ENCODE measurements at places on chromosomes 11 and 22.

DNA sequence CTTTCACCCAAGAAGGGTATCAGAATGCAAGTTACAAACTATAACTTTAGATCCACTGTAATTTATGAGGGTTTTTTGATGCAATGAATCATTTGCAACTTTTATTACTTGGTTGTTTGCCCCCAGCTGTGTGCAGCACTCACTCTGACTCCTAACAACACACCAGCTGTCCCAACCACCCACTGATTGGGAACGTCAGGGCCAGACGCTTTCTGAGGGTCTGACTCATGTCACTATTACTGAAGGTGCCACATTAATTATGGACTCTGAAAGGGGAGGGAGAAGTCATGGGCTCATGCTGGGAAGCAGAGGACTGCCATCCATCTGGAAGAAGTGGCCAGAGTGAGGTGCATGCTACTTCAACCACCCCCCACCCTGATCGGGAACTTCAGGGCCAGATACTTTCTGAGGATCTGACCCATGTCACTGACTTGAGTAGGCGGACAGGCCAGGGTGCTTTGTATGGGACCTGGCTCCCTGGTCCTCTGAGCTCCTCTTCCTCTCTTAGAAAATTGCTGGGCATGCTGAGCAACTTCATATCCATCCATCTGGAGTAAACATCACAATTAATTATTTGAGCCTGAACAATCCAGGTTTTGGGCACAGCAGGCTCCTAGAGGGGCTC is 44.9 kb upstream of the DRD2 start:
- DNase-seq = no peak

DNA sequence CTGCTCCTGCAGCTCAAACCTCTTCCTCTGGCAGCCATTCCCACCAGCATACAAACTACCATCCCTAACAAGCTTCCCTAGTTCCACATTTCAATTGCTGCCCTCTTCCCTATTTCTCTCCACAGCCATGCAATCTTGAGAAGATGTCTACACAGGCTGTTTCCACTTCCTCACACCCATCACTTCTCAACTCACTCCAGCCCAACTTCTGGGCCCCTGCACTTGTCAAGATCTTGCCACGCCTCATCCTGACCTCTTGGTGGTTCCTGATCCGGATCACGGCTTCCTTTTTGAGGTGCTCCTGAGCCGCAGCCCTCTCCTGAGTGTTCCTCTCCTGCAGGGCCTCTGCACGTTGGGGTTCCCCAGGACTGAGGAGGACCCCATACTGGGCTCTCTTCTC is 22.6 kb downstream of the RPL27A start:
- no peak for DNase-seq

GRCh38 chr11:105799728-105800462 is 190.0 kb downstream of the GRIA4 start:
- no peak for DNase-seq

GRCh38 chr11:110022548-110022947 is 70.6 kb upstream of the ZC3H12C start:
- DNase-seq = no peak

DNA sequence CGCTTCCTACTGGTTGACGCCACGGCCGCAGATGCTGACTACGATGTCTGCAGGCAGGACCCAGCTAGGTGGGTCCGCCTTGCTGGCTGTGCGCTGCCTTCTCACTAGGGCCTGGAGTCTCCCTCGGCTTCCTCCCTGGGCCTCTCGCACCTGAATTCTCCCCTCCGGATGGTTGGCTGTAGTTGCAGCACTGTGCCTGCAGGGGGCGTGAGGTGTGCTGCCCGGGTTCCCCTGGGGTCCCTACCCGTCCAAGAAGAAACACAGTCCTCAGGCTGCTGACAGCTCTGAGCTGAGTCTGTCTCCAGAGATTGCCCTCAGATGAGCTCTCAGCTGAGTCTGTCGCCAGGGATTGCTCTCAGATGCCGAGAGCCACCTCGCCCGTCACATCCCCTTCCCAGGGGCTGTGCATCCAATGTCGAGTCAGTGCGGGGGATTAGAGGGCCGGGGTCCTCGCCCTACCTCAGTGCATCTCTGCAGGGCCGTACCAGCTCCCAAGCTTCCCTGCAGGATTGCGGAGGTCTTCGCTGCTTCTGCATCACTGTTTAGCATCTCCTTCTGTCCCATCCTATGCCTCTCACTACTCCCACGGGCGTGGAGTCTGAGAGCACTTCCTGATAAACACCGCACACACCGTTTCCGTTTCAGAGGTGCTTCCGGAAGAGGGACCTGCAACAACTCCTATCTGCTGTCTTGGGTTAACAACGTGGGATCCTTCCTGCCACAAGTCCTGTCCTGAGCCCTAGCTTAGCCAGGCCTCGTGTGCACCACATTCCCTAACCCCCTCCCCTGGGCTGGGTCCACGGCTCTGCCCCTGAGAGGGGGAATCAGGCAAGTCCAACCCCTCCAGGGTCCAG is 196.9 kb downstream of the CSNK2A3 start:
- DNase-seq = peak; percentile 39

DNA sequence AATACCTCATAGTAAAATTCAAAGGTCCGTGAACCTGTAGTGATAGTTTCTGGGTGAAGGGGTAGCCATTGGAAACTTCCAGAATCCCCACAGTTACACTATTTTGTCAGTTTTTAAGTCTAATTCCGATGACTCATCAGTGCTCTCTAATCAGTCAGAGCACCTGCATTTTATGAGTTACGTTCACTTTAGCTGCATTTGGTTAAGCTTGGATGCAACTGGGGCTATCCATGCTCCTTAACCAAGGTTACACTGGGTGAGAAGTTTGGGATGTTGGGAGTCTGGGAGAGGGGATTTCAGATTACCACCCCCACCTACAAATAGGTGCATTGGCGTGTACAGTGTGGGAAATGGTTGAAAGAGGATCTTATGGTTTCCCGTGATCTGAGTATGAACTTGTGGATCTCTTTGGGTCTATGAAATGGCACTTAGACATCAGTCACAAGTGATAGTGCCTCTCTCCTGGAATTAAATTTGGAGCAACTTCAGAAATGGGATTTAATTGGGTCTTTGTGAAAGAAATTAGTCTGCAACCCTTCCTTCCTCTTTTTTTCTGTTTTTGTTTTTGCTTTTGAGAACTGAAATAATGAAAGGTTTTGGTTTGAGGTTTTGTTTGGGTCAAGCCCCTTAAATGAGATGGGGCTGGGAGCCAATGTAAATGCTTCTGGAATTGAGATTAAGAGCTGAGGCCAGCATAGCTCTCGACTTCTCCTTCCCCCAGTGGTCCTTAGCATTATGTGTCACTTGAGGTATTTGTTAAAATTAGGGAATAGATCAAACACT is 31.5 kb downstream of the EHF start:
- no peak for DNase-seq

DNA sequence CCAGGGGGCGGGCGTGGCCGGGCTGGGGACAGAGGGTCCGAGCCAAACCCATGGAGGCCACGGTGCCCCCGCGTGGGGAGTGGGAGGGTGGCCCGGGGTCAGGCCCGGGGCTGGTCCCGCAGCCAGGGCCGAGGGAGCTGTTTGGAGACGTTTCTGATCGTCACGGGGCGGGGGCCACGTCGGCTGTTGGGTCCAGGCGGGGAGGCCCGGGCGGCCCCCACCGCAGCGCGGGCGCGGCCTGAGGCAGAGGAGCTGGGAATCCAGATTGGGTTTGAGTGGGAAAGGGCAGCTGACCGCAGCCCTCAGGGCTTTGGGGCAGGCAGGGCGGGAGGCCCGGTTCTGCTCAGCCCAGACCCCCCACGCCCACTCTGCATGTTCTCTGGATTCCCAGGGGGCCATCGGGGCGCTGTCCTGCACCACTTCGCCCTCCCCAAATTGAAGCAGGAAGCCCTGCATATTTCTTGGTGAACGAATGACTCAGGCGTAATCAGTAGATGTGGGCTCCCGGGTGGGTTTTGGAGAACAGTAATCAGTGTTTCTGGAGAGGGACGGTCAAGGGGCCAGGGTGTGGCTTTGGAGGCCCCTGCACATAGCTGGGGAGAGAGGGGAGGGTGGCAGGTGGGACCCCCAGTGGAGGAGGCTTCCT is 583 bp downstream of the MRPL23 start:
- DNase-seq = no peak

All from stimulated activated CD4-positive, alpha-beta T cell treated with anti-CD3 and anti-CD28 coated beads, Interleukin-12 subunit alpha, Interleukin-12 subunit beta, amount 100 ng/mL, for 48 hours (primary cell).